ENCODE measurements at places on chromosomes 12 and 14.

DNA sequence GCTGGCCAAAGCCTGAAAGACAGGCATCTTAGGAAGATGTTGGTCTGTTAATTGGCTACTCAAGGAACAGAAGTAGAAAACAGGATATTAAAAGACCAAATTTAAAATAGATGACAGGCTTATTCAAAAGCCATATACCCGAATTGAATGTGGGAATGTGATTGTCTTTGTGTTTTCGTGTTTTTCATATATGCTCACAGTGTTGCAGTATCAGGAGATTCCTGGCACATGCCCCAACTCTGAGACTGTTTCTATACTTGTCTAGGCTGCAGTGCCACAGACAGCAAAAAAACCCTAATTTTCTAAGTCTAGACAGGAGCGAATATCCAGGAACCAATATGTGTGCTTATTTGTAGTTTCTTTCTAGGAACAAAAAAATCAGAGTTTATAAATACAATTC is 57.4 kb upstream of the KRR1 start:
- no peak for DNase-seq

DNA sequence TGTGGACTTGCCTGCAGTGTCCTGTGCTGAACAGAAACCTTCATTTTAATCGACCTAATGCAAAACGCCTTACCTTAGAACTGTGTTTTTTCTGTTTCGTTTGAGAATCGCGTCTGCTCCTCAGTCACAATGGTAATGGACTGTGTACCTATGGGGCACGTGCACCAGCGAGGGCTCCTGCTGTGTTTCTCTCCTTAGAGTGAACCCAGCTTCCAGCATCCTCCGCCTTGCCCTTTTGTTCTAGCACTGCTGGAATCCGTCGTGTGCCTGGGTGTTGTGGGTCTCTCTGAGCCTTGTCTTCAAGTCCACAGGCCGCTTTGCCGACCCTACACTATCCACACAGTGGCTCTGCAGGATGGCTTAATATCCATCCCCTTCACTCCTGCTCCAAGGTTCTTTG is 3.6 kb downstream of the AMN start:
- DNase-seq = no peak

- no peak for DNase-seq
These were observed 215.6 kb downstream of the SLC6A15 start for GRCh38 chr12:84696908-84697540.

- DNase-seq = no peak
These were observed 98.8 kb downstream of the EXOC5 start for GRCh38 chr14:57169901-57170300.

DNA sequence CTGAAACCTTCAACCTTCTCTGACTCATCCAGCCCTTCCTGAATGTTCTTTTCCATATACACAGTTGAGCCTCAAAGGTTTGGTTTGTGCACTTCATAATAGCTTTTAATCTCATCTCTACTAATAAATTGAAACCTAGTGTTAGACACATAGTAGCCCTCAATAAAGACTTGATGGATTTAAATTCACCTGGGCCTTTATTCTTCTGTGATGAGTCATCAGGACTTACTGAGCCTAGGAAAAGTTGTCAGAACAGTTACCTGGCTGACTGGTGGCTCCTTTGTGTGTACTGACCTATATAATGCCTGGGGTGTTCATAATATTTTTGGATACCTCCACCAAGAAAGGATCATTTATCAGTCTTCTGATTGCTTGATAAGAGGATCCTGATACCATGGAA is 86.4 kb upstream of the NTF3 start:
- no peak for DNase-seq

DNA sequence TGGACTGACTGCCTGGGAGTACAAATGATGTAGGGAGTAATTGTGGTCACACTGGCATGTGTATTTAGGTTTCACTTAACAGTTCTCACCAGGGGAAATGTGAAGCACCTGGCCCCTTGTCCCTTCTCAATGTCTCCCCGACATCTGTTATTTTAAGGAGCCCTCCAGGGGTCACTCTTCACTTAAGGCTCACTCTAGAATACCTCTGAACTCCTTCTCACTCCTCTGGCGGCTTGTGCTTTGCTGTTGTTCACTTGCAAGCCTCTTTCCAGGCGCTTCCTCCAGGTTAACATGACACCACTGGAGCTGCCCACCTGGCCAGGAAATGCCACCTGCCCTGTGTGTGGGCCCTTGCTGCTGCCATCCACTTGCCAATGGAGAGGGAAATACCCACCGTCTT is 56.5 kb upstream of the GZMB start:
- DNase-seq = no peak

DNA sequence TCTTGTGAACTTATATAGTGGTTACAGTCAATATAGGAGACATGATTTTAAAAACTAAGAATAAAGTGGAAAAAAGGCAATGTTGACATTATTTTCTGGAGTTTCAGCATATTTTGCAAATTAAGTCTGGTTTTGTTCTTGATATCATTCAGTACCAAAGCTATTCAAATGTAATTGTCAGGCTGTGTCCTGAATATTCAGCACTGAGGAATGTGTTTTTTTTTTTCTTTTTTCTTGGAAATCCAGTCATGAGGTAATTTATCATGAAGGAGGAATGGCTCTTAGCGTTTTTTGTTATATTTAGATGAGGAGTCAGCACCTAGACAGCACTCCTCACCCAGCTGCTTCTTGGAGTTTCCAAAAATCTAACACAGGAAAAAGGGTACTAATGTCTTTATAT is 225.5 kb downstream of the CCDC91 start:
- no peak for DNase-seq

GRCh38 chr14:90341784-90342183 is 10.0 kb upstream of the NRDE2 start:
- DNase-seq = no peak

DNA sequence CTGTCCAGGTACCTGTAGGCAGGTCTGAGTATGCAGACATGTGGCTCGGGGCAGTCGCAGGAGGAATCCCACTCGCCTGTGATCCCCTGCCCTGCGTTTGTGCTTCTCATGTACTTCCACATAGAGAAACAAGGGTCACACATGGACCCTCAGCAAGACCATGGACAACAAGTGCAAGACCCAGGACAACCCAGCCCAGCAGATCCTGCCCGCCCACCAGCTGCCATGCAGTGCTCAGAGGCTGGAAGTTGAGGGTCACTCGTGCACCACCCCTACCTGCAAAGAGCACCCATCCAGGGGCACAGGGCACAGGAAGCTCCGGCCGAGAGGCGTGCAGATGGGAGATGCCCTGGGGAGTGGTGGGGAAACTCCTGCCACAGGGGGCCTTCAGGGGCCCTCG is 67.5 kb upstream of the C14orf180 start:
- no peak for DNase-seq

GRCh38 chr14:48628870-48629269 is 953.5 kb upstream of the MDGA2 start:
- DNase-seq = no peak

DNA sequence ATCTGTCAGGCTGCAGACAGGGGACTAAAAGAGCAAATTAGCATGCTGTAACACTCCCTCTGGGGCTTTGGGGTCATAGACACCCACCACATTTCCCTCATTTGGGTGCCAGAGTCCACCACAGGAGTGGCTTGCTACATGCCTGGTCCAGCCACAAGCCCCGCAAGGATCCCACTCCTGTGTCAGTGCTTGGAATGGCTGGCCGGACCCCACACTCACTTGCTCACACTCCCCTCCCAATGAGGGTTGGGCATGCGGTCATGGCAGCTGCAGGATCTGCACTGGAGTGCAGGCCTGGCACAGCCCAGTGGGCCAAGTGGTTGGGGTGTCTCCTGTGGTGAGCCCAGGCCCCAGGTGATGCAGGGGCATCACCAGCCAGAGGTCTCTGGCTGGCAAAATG is 59.9 kb downstream of the TSPAN19 start:
- DNase-seq = no peak

DNA sequence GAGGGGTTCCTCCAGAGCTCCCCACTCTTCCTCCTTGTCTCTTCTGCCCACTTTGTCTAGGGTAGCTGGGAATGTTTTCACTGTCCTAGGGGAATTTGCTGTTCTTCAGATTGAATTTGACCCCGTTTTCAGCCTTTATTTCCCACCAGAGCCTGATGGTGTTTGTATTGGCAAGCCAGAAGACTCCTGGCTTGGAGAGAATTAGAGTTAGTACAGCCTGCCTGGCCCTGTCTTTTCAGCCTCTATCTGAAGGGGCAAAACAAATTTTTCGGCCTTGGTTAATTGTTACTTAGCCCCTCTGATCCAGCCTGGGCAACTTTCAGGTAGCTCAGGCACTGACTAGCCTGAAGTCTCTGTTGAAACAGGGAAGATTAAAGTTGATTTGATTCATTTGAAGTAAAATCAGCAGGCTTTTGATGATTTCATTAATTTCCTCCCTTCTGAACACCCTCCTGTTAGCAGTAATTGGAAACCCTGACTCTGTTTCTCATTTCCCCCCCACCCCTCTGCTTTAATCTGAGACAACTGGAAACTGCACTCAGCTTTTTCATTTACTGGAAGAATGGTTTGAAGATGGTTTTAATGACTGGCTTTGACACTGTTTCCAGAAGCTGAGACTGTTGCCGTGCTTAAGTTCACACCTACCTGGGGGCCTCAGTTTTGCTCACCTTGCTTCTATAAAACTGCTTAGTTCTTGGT is 63.3 kb downstream of the SUSD6 start:
- DNase-seq = no peak

DNA sequence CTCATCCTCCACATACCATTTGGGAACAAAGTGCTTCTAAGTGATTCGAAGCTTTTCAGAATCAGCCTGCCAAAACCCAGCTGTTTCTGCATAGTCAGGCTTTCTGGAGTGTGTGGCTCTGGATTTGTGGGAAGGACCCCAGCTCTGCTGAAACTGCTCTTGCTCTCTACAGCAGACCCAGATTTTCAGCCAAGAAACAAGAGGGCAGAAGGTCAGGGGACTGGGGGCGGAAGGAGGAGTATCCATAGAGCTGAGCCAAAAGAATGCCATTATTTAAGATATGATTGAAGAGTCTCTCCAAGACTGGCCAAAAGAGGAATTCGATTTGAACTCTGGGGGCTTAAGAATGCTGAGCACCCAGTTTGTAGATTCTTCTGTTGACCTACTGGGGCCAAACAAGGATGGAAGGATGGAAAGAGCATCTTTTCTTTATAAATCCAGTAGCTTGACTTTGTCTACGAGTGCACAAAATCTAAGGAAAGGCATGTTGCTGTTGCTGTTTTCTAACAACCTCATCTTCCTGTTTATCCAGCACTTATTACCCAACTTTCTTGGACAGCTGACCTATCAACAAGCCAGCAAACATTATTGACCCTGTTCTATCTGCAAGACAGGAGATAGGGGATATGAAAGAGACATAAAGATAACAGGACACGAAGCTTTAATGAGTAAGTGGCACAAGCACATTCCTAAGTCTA is 29.2 kb downstream of the FBLN5 start:
- DNase-seq = no peak

GRCh38 chr14:77032844-77033621 is 4.5 kb upstream of the IRF2BPL start:
- DNase-seq = peak; percentile 76

- DNase-seq = no peak
These were observed 6.8 kb upstream of the ASIC1 start for GRCh38 chr12:50050410-50051098.

GRCh38 chr14:68668028-68668427 is 124.8 kb downstream of the ZFP36L1 start:
- DNase-seq = no peak

DNA sequence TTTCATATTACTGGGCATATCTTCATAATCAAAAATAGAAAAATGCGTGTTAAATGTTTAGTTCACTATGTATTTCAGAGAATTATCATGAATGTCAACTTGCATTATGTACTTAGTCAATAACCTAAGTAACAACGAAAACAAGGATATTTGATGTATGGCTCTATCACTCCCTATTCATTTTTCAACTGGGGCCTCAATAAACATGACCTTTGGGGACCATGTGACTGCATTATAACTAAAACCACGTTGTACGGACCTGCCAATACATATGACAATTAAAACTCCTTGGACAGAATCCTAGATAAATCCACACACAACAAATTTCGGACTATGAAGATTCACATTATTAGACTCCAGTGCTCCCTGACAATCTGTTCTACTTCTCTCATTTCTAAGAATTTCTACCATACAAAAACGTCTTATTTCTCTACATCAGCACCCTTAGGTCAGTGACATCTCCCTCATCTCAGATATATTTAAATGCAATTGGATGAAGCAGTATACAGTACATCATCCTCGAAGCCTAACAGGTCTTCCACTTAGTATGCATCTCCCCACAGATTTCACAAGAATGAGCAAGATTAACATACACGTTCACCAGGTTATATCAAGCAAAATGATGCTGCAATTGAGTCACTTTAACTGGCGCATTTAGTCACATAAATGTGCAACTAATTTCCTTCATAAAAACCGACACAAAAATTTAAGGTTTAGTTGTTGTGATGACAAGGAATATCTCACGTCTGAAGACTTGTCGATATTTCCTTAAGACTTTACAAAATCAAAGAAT is 1.5 kb downstream of the UBE2N start:
- no peak for DNase-seq

GRCh38 chr14:81033698-81034240 is 78.3 kb downstream of the TSHR start:
- no peak for DNase-seq

GRCh38 chr12:68477261-68477772 is 133.4 kb upstream of the RAP1B start:
- no peak for DNase-seq

DNA sequence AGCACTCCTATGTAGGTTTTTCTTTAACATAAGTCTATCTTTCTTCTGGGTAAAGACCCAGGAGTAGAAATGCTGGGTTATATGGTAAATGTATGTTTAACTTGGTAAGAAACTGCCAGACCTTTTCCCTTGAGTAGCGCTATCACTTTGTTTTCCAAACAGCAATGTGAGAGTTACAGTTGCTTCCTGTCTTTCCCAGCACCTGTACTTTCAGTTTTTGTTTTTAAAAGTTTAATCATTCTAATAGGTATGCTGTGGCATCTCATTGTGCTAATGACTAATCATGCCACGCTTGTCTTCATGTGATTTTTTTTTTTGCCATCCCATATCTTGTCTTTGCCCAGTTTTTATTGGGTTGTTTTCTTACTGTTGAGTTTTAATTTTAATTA is 28.1 kb downstream of the GIT2 start:
- DNase-seq = no peak

DNA sequence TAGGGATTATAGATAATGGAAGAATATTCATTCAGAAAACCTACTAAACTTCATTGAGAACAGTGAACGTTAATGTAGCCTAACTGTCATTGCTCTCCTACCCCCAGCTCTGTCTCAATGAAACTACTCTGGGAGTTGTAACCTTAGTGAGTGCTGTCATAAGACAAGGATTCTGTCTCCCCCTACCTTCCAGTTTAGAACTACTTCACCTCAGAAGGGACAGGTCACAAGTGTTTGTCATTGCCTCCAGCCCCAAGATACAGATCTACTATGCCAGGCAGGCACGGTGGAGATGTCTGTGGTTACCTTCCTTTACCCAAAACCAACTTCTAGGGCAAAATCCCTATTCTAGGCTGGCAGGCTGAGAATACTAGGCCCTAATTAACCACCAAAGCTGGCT is 833.1 kb upstream of the SEL1L start:
- DNase-seq = no peak

GRCh38 chr14:22884076-22884737 is 1.2 kb downstream of the REM2 start:
- DNase-seq = no peak

Data from activated CD4-positive, alpha-beta T cell treated with anti-CD3 and anti-CD28 coated beads, Interleukin-2, amount 50 U/mL, for 1 hour (primary cell).